ENCODE measurements at places on chromosomes 7 and 10. TPM values are rescaled to one million over a fixed set of nuclear protein-coding genes. Genes with fewer than 3 reads are reported as not detected.

Gene CADPS2
- total RNA-seq, result 20.8 TPM

Gene GLCCI1
- total RNA-seq, result 5.7 TPM

Gene NFE2L3
- 1.4 TPM for total RNA-seq

Gene NPSR1
- total RNA-seq, result not detected

Gene TRIM50
- 0.32 TPM for total RNA-seq

Gene MAGI2
- total RNA-seq, result 3.1 TPM

Measured in Right ventricle myocardium inferior (tissue), 1 donor.